Caco-2 (cell line): ENCODE measurements at places on chromosomes 6 and 20.

DNA sequence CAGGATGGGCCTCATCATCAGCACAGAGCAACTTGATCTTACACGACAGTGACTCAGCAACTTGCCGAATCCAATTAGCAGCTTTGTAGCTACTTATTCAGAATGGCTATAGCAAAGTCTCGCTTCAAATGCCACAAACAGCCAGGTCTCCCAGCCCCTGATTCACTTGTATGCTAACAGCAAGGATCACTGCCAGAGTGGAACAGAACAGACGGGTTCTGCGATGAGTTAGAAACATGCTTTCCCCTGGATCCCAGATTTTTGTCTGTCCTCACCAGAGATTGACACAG is 254.4 kb downstream of the NRN1 start:
- no peak for DNase-seq

DNA sequence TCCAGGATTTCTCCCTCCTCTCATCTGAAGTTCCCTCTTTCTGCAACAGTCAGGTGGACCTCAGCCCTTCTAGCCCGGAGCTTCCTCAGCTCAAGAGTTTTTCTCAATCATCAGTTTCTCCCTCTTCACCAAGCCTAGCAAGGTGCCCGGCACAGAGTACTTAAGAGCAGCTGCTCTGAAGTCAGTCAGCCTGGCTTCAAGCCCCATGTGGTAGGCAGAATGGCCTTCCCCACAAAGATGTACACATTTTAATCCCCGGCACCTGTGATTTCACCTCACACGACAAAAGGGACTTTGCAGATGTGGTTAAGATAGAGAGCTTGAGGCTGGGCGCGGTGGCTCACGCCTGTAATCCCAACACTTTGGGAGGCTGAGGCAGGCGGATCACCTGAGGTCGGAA is 15.1 kb upstream of the RBPJL start:
- DNase-seq: no peak

DNA sequence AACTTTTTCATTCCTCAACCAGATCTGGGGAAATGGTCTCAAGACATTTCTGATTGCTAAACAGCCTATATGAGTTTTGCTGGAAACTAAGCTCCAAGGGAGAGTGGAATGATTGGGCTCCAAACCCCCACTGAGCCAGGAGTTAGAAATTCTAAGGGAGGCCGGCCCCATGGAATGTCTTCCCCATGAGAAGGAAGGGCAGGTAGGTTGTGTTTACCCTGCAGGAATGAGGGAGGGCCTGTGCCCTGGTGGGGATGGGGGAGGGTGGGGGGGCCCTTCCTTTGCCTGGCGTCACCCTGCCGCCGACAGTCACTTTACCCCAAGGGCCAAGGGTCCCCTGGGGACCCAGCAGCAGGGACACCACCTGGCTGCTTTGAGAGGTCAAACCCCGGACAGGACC is 298.9 kb downstream of the TFAP2C start:
- DNase-seq: no peak

- DNase-seq: no peak
These were observed 109.8 kb upstream of the SGK1 start for GRCh38 chr6:134427721-134428120.

DNA sequence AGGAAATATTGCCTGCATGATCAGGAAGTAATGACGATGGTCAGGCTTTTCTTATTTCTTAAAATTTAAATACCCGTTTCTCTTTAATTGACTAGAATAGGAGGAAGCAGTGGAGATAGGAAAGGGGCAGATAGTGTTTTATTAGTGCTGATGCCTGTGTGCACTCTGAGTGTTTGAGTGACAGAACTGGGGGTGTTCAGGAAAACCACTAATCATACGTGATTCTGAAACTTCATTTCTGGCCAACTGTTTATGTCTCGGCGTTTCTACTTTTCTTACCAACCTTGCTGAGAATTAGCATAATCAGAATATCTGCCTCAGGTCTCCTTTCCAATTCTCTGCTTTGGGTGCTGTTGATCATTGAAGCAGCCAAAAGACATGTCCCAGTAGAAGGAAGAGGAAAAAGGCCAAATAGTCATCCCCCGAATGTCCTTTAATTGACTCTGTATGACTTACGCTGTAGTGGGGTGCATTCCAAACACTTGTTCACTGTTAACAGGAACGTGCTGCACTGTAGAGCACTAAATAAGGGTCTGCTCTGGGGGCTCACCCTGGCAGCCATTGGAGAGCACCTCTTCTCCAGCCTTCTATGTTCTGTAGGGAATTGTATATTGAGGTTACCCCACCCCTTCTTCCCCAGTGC is 152.9 kb downstream of the JARID2 start:
- DNase-seq: no peak

DNA sequence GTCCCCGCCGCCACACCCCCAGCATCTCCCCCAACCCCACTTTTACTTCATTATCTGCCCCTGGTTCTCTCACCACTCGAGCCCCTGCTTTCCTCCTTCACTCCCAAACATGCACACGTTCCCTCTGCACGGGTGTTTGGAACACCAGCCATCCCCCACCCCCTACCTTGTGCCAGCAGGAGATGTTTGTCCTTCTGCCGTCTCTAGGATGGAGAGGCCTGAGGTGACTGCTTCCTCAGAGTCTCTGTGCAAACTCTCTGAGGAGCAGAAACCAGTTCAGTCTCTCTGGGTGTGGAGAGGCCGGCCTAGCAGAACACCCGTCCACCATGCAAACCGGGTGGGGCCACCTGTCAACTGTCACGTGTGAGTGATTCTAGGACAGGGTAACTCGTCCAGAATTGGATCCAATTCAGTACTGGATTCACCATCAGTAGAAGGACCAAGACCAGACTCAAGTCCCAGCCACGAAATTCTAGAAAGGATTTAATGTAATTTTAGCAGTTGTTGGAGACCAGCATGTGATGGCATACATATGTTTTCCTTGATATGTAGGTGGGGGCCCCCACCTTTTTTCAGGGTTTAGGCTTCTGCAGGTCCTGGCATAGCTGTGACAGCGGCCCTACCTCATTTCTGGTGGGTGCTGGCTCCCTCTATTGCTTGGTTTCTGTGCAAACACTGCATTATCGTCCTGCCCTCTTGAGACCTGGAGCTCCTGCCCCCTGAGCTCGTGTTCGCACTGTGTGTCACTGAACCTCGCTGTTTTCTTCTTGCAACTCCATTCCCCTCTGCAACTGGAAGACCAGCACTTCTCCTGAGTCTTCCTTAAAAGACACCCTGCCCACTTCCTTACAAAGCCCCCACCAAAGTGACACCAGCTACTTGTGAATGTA is at the start of gene RAET1E:
RAET1E (minus strand) TSS at position 259 of the 890 bp plus-strand sequence. CDS start 7,212 bp downstream, outside the sequence.
- no peak for DNase-seq

DNA sequence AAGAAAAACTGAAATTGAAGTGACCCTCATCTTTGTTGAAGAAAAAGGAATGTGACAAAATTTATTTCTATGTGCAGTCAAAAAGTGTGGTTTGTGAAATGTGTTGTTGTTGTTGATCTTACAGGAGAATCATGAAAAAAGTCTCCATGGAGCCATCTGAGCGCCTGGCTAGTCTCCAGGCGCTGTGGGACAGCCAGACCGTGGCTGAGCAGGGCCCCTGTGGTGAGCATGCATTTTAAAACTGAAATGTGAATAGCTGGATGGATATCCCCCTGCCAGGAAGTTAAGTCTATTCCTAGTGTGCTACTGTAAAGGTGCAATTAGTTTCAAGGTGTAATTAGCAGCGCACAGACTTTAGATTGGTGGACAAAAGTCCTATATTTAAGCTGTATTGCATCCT is 170.6 kb downstream of the CARMIL1 start:
- no peak for DNase-seq

- DNase-seq: peak; percentile 36
These were observed 314.0 kb upstream of the RSPO3 start for GRCh38 chr6:126804332-126805064.

- DNase-seq: no peak
These were observed 76.3 kb downstream of the PERP start for GRCh38 chr6:138030872-138031271.

DNA sequence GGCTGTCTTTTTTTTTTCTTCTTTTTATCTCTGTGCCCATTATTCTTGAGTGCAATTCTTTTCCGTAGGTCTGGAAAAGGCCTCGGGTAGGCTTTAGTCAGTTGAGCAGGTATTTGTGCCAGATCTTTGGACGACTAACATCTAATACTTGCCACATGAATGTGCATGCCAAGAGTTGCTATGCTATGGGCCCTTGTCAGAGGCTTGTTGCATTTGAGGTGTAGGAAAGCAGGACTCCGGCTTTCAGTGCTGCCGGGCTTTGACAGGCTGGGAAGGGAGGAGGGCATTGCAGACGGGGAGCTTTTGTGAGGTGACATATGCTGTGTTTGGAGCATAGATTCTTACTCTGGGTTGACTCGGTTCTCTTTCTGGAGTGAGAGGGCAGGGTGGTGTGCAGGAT is 10.2 kb downstream of the LRRC1 start:
- DNase-seq: no peak

GRCh38 chr6:155580904-155581303 is 125.3 kb upstream of the NOX3 start:
- DNase-seq: no peak

GRCh38 chr6:80287607-80288006 is 181.1 kb downstream of the BCKDHB start:
- no peak for DNase-seq

- no peak for DNase-seq
These were observed 458.7 kb upstream of the RUNX2 start for GRCh38 chr6:44869321-44869897.

- no peak for DNase-seq
These were observed 17.4 kb downstream of the TBC1D20 start for GRCh38 chr20:444862-445426.

DNA sequence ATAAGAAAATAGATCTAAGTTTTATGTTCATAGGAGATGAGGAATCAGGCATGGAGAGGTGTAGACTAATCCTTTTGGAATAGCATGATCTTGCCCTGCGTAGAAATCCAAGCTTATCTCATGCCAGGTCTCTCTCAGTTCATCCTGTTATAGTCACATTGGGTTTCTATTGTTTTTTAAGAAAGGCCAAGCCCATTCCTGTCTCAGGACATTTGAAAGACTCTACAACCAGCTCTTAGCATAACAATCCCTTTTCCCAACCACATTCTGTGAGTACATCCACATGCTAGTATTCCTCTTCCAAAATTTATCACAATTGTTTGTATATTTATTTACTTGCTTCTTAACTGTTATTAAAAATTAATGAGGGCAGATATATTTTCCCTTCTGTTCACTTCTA is 130.3 kb downstream of the MMUT start:
- DNase-seq: no peak

GRCh38 chr6:152301021-152301764 is 336.0 kb downstream of the SYNE1 start:
- DNase-seq: no peak

- DNase-seq: no peak
These were observed 41.2 kb downstream of the KCNK5 start for GRCh38 chr6:39188098-39188450.
